ENCODE measurements at places on chromosomes 16 and 17. TPM values are rescaled to one million over a fixed set of nuclear protein-coding genes. Genes with fewer than 3 reads are reported as not detected.

The CFAP119 gene
- 1.3 TPM for total RNA-seq

The TEX19 gene
- not detected for total RNA-seq

The NGFR gene
- 64.8 TPM for total RNA-seq

The GDPD3 gene
- 0.55 TPM for total RNA-seq

The PIK3R6 gene
- total RNA-seq: not detected

Data from hair follicular keratinocyte (primary cell).